ENCODE measurements at places on chromosomes 4 and X.
A peak's percentile ranks its signal among the peaks of the same experiment; 100 is the strongest.

GRCh38 chr4:124861761-124862160 lies 149.2 kb upstream of the ANKRD50 start:
- peak; percentile 41 for DNase-seq

DNA sequence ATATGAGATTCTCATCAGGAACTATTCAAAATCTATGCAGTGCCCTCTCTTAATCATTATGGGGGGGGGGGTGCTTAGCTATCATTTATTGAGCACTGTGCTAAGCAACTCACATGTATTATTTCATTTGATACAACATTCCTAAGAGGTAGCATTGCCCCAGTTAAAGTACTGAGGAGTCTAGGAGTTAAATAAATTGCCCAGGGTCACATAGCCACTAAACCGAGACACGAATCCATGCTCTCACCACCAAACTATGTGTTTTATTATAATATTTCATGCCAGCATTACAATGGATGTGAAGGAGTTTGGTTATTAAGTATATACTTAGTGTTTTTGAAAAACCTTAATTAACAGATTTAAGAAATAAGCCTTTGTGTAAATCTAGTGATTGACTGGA lies 131.4 kb downstream of the CBR4 start:
- DNase-seq = no peak

DNA sequence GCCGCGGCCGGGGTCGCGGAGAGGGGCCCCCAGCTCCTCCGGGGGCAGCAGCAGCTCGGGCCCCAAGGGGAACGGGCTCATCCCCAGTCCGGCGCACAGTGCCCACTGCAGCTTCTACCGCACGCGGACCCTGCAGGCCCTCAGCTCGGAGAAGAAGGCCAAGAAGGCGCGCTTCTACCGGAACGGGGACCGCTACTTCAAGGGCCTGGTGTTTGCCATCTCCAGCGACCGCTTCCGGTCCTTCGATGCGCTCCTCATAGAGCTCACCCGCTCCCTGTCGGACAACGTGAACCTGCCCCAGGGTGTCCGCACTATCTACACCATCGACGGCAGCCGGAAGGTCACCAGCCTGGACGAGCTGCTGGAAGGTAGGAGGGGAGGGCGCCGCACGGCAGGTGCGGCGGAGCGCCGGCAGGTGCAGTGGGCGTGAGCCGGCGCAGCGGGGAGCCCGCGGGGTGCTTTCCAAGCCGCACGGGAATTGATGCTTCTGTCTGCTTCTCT lies 886 bp downstream of the DCLK2 start:
- DNase-seq = peak; percentile 44

GRCh38 chr4:7041801-7042502 lies 1.2 kb upstream of the TADA2B start:
- DNase-seq = no peak

DNA sequence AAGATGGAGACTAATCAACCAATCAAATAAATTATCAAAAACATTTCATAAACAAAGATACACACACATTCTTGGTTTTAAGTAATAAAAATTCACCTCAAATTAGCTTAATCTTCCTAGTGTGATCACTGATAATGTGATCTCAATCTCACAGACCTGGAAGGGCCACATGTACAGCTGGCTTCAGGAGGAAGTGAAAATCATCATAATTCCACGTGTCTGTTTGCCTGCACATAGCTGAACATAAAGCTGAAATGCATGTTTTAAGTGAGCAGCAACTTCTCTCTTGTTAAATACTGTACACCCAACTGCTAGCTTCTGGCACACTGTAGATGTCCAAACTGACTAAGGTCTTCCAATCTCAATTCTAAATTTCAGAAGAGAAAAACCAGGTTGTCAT lies 53.8 kb downstream of the ARHGAP6 start:
- DNase-seq = no peak

DNA sequence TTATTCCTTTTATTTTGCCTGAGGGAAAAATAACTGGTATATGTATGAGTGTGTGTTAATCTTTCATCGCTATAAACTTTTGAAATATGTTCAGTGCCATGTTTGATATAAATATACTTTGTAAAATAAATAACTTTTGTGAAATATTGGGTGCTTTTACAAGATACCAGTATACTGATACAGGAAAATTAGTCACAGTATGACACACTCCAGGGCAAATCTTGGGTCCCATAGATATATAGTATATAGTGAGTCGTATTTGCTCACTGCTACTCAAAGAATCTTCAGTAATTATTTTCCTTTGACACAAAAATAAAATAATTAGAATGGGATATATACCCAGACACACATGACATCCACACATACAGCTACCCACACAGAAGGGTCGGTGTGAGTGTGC lies 472.3 kb downstream of the GRID2 start:
- no peak for DNase-seq

GRCh38 chrX:155662282-155662681 lies 49.5 kb upstream of the TMLHE start:
- DNase-seq = peak; percentile 7
